ENCODE measurements at places on chromosomes 12 and 14. TPM values are rescaled to one million over a fixed set of nuclear protein-coding genes. Genes with fewer than 3 reads are reported as not detected.
A peak's percentile ranks its signal among the peaks of the same experiment; 100 is the strongest.

MYRFL gene
- 1.4 TPM for total RNA-seq

- no peaks in the 10 kb centered on the region for H3K4me1 ChIP-seq
- H3K4me3 ChIP-seq: no peak overlapping the region
- H3K36me3 ChIP-seq: no peaks in the 10 kb centered on the region
- DNase-seq: no peak
Measured at GRCh38 chr12:52826611-52827498, 7.3 kb downstream of the KRT79 start.

DNA sequence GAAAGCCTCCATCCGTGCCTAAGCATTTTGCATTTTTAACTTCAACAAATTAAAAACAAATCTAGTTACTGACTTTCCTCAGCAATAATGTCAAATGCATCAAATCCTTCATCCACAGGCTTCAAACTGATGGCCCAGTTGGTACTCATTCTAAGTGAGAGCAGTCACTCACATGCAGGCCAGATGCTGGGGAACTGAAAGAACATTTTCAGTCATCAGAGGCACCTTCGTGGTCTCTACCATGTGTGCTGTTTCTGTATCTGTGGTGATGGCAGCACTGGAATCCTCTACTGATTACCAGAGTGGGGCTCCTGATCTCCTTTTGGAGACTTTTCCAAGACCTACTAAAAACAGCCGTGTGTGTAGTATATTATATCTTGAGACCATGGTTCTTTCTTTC lies 145.2 kb downstream of the PRIMA1 start:
- no peak for DNase-seq
- H3K27me3 ChIP-seq: no peaks in the 10 kb centered on the region
- no peak overlapping the region for H3K27ac ChIP-seq
- H3K4me3 ChIP-seq: no peak overlapping the region

DNA sequence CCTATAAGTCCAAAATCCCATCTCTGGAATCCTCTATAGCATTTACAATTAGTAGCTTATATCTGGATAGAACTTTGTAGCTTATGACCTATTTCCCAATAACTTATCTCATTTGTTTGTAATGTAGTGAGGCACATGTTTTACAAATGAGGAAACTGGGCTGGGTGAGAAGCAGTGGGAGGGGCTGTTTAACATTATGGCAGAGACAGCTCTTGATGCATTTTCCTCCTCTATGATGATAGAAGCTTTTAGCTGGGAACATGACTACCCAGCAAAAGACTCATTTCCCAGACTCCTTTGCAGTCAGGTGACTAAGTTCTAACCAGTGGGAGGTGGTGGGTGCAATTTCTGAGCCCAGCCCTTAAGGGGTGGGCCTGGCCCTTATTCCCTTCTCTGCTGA lies 179.7 kb downstream of the TTC8 start:
- peaks cover 3% of the 10 kb centered on the region for H3K4me1 ChIP-seq
- no peak overlapping the region for H3K27ac ChIP-seq
- no peaks in the 10 kb centered on the region for H3K36me3 ChIP-seq
- no peak overlapping the region for H3K4me3 ChIP-seq

- no peak overlapping the region for H3K4me3 ChIP-seq
- no peaks in the 10 kb centered on the region for H3K36me3 ChIP-seq
- H3K27me3 ChIP-seq: no peaks in the 10 kb centered on the region
- no peak overlapping the region for H3K27ac ChIP-seq
Measured at GRCh38 chr12:50246197-50246865, 37.0 kb downstream of the LIMA1 start.

GRCh38 chr14:105398044-105398725 lies at the start of gene TEX22:
TEX22 (plus strand) TSS chr14:105398538; CDS start chr14:105399341, 803 bp downstream.
- H3K27ac ChIP-seq: peak within 1 kb of the TSS; percentile 72
- no peaks in the 10 kb centered on the region for H3K36me3 ChIP-seq
- H3K4me1 ChIP-seq: no peaks in the 10 kb centered on the region
- peaks cover 13% of the 10 kb centered on the region for H3K27me3 ChIP-seq
- peak within 1 kb of the TSS; percentile 41 for H3K4me3 ChIP-seq
- DNase-seq: peak; percentile 43

DNA sequence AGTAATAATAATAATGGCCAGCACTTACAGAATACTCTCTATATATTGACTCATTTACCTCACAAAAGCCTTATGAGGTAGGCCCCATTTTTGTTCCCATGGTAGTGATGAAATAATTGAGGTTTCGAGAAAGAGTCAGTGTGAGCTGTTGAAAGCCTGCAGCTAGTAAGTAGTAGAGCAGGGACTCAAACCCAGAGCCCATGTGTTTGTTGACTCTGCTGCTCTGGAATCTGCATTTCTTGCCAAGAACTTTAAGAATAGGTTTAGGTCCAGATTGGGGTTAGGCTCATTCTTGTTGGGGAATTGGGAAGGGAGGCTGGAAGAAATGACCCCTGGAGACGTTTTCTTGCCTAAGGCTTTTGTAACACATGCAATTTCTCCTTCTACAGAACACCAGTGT lies 27.9 kb downstream of the DYRK4 start:
- H3K4me3 ChIP-seq: no peak overlapping the region
- H3K36me3 ChIP-seq: no peaks in the 10 kb centered on the region
- no peaks in the 10 kb centered on the region for H3K27me3 ChIP-seq
- H3K4me1 ChIP-seq: no peaks in the 10 kb centered on the region
- H3K27ac ChIP-seq: no peak overlapping the region

- H3K27me3 ChIP-seq: no peaks in the 10 kb centered on the region
- H3K4me3 ChIP-seq: no peak overlapping the region
- no peak for DNase-seq
- no peaks in the 10 kb centered on the region for H3K4me1 ChIP-seq
- H3K36me3 ChIP-seq: peaks cover 63% of the 10 kb centered on the region
Measured at GRCh38 chr12:64746663-64747062, 12.5 kb downstream of the GNS start.

DNA sequence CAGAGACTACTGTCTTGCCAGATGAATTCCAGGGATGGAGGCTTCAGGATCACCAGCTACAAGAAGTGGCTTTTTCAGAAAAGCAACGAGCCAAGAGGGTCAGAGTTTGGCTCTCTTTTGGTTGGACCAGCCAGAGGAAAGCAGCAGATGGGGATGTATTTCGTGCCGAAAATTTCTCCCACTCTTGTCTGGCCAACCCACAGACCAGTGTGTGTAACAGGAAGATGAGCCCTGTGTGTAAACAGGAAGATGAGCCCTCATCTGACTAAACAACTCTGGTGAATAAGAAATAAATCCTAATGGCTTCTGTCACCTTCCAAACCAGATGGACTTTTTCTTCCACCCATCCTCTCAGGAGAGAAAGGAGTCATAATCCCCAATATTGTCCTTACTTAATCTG lies 13.1 kb downstream of the GPR68 start:
- no peak overlapping the region for H3K4me3 ChIP-seq
- peaks cover 10% of the 10 kb centered on the region for H3K4me1 ChIP-seq
- no peaks in the 10 kb centered on the region for H3K27me3 ChIP-seq
- no peak for DNase-seq
- H3K36me3 ChIP-seq: no peaks in the 10 kb centered on the region

GRCh38 chr12:18580706-18581105 lies 157.1 kb downstream of the PLCZ1 start:
- H3K36me3 ChIP-seq: no peaks in the 10 kb centered on the region
- no peaks in the 10 kb centered on the region for H3K27me3 ChIP-seq
- no peaks in the 10 kb centered on the region for H3K4me1 ChIP-seq
- no peak overlapping the region for H3K27ac ChIP-seq
- H3K4me3 ChIP-seq: no peak overlapping the region

Measured in H1 (cell line).